Fibroblast of skin of left biceps (primary cell): ENCODE measurements at places on chromosomes 16 and 17.

- DNase-seq = no peak
These were observed 7.2 kb downstream of the VPS4A start for GRCh38 chr16:69318177-69318910.

DNA sequence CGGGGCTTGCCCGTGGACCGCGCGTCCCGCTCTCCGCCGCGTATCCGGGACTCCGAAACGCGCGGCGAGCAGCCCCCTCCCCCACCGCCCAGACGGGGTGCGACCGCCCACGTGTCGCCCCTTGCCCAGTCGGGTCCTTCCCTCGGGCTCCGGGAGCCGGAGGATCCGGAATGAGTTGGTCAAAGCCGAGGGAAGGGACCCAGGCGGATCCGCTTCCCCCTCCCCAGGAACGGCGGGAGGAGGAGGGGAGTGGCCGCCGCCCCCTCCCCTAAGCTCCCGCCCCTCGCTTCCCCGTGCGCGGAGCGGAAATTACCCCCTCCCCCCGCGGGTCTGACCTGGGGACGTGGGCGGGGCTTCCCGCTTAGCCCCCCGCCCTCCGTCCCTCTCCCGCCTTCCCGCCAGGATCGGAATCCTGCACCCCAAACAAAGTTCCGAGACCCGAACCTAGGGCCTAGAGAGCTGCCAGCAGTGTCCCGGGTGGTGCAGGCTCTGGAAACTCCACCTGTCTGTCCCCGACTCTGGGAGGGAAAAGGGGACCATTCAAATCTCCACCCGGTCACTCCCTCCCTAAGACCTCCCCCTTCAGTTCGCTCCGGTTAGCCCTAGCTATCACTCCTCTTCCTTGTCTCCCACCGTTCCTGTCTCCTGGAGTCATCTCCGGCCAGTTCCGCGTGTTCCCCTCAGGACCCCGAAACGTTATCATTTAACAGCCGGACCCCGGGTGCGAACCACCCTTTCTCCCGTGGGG, 1.0 kb upstream of the IGF2BP1 start:
- DNase-seq = no peak

GRCh38 chr16:66588981-66589713, 9.9 kb downstream of the CMTM2 start:
- no peak for DNase-seq

GRCh38 chr17:56313201-56313600, 159.9 kb downstream of the ANKFN1 start:
- DNase-seq = no peak

DNA sequence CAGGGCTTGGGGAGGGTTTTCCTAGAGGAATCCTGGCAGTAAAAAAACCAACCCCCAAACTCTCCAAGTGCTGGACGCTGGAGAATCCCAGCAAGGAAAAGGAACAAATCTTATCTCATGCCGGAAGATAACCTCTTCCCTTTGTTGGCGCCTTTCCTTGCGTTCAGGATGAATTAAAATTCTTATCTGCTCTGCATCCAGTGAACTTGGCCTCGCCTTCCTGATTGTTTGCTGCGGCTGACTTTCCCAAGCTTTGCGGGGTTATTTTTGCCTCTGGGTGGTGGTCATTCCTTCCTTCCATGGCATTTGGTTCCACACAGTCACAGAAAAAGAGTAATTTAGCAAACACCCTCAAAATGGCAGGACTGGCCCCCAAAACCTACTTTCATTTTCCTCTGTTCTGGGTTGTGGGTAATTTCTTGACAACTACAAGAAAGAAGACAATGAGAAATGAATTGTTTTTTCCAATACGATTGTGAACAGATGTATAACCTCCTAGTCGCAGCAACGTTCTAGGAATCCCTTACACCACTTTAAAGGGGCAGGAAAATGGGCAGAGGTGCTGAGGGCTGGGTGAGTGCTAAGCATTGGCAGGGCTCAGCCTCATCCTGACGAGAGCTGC, 77.8 kb downstream of the MRC2 start:
- DNase-seq = no peak

- DNase-seq = no peak
These were observed 10.8 kb upstream of the WSCD1 start for GRCh38 chr17:6059406-6059805.

- DNase-seq = no peak
These were observed 4.4 kb upstream of the SNX29 start for GRCh38 chr16:11972128-11972527.

DNA sequence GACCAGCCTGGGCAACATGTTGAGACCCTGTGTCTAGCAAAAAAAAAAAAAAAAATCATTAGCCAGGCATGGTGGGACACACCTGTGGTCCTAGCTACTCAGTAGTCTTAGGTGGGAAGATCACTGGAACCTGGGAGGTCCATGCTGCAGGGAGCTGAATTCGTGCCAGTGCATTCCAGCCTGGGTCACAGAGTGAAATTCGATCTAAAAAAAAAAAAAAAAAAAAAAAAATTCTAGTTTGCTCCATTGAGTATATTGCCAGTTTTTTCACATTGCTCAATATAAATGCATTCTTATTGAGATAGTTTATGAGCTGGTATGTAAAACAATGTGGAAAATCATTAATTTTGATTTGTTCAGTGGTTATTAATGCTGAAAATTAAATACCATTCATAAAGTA, 52.0 kb downstream of the ABHD15 start:
- DNase-seq = peak; percentile 26

GRCh38 chr17:42120770-42121769, at the start of gene KAT2A:
TSS of gene KAT2A (minus strand) at chr17:42121367. CDS start at chr17:42121304, 63 bp downstream.
- DNase-seq = no peak

DNA sequence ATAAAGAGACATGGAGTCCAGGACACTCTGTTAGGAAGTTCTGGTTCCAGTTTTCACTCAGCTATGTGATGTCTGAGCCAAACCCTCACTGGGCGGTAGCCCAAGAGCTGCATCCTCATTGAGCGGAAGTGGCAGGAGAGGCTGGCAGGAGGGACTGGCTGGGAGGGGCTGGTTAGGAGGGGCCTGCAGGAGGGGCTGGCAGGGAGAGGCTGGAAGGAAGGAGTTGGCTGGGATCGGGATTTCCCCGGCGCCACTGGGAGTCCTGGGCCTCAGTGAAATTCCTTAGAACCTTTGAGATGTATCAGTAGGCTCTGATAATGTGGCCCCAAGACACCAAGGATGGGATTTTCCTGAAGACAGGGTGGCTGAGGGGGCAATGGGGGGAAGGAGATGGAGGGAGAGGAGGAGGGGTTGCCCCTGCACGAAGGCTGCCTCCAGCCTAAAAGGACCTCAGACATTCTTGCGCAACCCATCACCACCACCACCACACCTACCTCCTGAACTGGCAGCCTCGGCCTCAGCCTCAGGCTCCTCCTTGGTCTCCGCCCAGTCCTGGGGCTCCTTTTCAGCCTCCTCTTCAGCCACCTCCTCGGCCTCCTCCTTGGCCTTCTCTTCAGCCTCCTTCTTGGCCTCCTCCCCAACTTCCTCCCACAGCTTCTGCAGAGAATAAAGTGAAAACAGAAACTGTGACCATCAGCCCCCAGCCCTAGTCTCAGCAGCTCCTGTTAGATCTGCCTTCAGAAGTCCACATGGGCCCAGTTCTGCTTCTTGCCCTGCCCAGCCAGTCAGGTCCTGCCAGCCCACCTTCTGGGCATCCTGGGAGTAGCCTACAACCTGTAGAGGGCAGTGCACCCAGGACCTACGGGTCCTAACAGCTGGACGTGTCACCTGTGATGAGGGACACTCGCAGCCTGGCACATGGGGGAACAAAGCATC, 31.7 kb downstream of the CNGB1 start:
- DNase-seq = peak; percentile 15

DNA sequence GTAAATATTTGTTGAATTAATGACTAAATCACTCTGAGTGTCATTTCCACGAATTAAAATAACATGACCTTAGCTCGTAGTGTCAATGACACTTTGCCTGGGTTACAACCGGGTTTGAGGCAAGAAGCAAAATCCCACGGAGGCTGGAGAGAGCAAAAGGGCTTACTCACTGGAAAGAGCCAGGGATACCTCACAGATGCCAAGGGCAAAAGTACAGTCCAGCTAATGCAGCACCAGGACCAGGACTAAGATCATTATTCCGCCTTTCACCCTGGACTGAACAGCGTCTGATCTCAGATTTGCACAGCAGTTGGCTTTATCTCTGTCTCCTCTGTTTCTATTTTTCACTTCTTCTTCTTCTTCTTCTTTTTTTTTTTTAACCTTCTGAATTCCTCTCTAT, 175.5 kb downstream of the SHISA9 start:
- no peak for DNase-seq

DNA sequence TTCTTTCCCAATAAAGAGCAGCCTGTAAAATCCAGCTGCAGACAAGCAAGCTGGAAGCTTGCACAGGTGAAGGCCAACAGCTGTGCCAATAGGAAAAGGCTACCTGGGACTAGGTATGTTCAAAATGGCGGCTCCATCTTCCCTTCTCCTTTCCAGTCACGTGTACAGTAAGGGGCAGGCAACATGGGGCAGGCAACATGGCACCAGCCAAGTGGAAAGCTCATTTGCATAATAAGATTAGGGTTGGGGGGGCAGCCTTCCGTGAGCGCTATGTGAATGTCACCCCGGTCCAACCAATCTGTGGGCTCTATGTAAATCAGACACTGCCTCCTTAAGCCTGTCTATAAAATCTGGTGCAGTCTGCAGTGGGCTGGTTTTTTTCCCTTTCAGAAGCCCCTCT, 31.3 kb downstream of the TVP23A start:
- DNase-seq = no peak

DNA sequence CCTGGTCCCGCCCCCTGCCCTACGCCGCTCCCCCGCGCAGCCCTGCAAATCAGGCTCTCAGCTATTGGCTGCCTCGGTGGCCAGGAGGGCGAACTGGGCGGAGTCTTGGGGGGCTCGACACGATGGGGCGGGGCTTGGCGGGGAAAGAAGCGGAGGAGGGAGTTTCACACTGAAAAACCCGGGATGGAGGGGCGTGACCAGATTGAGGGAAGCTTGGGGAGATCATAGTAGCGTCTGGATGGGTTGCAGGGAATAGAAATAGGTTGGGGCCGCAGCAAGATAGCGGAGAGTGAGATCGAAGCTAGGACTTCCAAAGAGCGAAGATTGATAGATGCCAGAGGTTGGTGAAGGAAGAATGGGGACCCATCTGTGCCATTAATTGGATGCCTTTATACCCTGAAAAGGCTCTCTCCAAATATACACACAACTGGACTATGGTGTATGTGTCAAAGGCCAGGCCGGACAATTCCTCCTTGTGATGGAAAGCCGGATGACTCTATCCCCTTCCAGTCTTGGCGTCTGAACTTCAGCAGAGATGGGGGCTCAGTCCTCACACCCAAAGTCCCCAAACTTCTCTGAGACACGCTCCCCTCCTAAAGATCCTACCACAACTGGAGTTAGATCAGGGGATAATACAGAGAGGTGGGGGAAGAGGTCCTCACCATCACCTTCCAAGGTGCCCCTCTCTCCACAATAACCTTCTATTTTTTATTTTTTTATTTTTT, 376 bp upstream of the STAC2 start:
- DNase-seq = no peak

DNA sequence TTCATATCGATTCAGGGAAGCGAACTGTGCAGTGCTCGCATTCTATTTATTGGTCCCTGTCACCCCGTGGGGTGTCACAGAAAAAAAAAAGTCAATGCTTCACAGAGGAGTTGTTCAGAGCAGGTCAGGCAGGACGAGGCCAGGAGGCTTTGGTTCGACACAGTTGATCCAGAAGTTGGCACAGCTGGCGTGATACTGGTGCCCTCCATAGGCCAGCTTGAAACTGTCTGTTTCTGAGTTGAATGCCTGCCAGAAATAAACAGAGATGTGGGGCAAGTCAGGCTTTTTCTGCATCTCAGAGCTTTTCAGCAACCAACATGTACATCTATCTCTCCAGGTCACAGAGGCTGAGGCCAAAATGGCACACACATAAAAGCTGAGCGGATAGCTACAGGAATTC, 29.1 kb downstream of the DUSP14 start:
- DNase-seq = no peak

- DNase-seq = no peak
These were observed 34.7 kb upstream of the CES5A start for GRCh38 chr16:55909876-55910275.

- DNase-seq = no peak
These were observed 16.5 kb upstream of the ST6GALNAC1 start for GRCh38 chr17:76659928-76660655.

GRCh38 chr16:8596581-8596980, 6.3 kb upstream of the TMEM114 start:
- no peak for DNase-seq

DNA sequence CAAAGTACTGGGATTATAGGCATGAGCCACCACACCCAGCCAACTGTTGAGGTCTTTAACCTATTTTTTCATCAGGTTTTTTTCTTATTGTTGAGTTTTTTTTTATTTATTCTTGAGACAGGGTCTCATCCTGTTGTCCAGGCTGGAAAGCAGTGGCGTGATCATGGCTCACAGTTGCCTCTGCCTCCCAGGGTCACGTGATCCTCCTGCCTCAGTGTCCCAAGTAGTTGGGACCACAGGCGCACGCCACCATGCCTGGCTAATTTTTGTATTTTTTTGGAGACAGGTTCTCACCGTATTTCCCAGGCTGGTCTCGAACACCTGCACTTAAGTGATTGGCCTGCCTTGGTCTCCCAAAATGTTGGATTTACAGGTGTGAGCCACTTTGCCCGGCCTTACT, 95.9 kb downstream of the BCAS3 start:
- DNase-seq = no peak

DNA sequence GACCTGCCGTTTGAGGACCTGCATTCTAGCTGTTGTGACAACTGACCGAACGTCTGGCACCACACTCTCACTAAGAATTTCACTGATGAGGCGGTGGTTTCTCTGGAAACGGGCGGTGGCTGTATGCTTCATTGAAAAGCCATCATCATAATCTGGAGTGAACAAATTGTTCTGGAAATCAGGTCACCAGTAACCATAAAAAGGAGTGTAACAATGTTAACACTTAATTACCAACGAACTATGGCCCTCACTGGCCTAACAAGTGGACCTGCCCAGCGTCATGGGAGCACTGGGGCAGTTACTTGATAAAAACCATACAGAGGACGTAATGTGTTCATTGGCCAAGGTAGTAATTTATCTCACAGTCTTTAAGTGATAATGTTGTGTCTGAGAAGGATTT, 15.4 kb downstream of the SMARCE1 start:
- DNase-seq = no peak

DNA sequence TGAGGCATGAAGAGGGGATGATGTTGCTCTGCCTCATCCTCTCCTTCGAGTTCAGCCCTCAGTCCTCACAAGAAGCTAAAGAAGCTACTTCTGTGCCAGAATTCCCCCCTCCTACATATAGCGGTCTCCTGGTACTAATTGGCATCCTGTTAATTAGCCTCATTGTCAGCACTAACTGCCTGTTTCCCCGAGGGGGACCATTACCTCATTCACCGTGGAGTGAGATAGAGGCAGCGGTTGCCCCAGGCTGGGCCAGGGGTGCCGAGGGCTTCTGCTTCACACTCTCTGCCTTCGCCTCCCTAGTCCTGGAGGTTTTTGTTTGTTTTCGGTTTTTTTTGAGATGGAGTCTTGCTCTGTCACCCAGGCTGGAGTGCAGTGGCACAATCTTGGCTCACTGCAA, 5.7 kb upstream of the MINK1 start:
- DNase-seq = no peak

GRCh38 chr16:73878611-73879010, 418.0 kb upstream of the PSMD7 start:
- DNase-seq = peak; percentile 33
